Activated CD8-positive, alpha-beta memory T cell treated with anti-CD3 and anti-CD28 coated beads, Interleukin-2, amount 50 U/mL, for 48 hours (primary cell): ENCODE measurements at places on chromosomes 7 and 10.

GRCh38 chr10:74011770-74012169 is 13.9 kb downstream of the VCL start:
- DNase-seq: no peak

GRCh38 chr7:134709197-134709596 is 62.5 kb downstream of the BPGM start:
- DNase-seq: no peak

- DNase-seq: no peak
Measured at GRCh38 chr10:133289761-133290160, 13.1 kb upstream of the ADAM8 start.

GRCh38 chr7:136267822-136268221 is 290.7 kb upstream of the MTPN start:
- DNase-seq: no peak

DNA sequence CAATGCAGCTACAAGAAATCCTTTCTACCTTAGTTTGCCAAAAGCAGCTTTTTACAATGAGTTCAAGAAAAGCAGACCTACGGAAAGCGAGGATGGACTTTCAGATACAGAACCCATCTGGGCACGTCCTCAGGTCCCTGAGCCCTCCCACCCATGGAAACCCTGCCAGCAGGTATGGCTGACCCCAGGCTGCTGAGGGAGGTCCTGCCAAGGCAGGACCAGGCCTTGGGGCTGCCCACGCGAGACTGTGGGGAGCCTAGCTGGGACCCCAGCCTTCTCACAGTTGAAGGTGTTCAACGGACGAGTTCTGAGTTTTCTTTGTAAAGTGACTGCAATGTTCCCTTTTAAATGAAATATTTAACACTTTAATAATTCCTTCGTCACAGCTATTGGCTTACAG is 245.0 kb downstream of the MGMT start:
- DNase-seq: no peak

DNA sequence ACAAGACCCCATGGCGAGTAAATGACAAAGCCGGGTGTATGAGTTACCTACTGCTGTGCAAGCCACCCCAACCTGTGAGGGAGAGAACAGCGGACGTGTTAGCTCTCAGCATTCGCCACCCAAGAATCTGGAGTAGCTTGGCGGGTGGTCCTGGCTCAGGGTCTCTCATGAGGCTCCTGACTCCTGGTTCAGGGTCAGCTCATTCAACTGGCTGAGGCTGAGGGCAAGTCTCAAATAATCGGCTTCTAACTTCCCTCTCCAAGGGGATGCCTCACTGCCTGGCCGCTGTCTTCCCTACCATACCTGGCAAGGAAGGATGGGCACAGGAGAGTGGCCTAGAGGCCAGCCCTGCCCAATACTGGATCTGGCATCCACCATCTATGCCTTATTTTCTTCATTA is 94.2 kb downstream of the HTR5A start:
- no peak for DNase-seq

GRCh38 chr7:70344726-70345125 is 746.5 kb downstream of the AUTS2 start:
- DNase-seq: no peak
